ENCODE measurements at places on chromosomes 7 and 10.

GRCh38 chr7:20835111-20835750 lies 48.5 kb upstream of the SP8 start:
- DNase-seq = no peak

- DNase-seq = peak; percentile 80
Observed at GRCh38 chr10:102795453-102796406, 41.5 kb downstream of the CYP17A1 start.

DNA sequence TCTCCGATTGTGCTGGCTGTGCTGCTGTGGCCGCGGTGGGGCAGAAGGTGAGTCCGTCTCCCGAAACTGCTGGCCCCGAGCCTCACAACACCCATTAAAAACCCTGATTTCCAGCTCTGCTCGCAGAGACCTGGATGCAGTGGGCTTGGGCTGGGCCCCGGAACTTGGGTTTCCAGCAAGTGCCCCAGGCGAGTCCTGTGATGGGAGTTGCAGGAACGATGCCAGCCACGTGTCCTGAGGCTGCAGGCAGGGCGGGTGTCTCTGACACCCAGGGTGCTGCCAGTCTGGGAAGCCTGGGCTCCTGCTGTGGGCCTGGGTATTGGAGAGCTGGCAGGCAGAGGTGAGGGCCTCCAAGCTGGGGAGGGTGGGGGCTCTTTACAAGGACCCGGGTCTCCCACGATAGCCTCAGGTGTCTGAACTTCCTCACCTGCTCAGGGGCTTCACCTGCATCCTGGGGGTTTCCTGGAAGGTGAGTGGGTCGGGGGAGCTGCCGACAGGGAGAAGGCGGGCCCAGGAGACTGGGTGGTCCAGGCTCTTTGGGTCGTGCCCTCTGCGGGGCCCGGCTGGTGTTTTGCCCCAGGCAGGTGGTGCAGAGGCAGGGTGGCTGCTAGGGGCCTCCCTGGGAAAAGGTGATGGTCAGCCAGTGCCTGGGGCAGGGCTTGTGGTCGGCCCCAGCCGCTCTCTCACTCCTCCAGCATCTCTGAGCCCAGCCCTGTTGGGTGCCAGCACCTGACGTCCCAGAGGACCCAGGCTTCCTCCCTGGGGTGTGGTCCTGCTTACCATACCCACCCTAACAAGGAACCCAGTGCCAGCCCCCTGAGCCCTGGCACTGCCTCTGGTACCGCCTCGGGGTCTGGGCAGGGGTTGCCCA lies 180.3 kb downstream of the DNAJB6 start:
- no peak for DNase-seq

GRCh38 chr7:114759347-114760062 lies 162.4 kb upstream of the MDFIC start:
- DNase-seq = no peak

DNA sequence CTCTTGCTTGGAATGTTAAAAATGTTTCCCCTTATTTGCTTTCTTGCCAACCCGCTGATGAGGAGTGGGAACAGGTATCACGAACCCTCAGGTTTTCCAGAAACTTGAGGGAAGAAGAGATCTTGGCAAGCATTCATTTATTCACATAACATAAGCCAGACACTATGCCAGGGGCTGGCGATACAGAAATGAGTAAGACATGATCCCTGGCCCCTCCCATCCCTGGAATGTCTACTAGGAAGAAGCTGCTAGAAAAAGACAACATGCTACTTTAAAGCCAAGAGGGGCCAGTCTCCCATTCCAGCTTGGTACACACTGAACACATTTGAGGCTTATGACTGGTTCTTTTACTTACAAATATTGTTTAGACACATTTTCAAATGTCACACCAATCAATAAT lies 26.4 kb downstream of the SLC35B4 start:
- DNase-seq = no peak

- DNase-seq = no peak
Observed at GRCh38 chr7:6451224-6451705, 3.5 kb upstream of the DAGLB start.

DNA sequence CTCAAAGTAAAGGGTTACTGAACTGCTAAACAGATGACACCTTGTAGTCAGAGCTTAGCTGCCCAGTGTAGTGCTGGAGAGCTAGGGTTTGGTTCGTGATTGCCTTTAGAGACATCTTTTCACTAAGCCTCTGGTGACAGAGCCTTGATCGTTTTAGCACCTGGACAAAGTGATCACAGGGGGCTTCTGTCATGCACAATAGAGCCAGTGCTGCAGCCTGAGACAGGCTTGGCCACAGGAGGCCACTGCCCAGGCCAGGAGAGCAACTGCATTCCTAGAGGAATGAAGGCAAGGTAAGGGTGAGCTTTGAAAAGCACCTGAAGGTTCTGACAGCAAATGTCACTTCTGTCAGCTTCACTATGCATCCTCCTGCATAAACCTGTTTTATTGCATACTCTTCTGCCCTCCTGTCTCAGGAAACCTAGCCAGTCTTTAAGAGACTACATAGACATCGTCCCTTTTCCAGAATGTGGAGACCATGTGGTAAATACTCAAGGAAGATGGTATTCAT lies 122.9 kb downstream of the NPY start:
- no peak for DNase-seq

DNA sequence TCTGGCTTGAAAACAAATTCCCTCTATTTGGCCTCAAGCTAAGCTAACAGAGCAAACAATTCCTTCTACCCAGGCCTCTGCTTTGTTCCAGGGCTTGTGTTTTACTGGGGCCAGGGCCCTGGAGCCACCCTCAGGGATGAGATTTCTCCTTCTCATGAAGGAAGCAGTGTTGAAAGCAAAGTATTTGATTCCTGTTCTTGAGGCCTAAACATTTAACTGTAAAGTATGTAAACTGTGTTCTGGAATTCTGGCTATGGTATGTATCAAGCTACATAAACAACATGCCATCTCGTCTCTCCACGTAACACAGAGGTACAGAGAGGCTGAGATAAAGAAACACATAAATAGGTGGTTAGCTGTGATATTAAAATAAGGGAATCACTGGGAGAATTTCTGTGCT lies 81.8 kb downstream of the HERPUD2 start:
- DNase-seq = no peak

DNA sequence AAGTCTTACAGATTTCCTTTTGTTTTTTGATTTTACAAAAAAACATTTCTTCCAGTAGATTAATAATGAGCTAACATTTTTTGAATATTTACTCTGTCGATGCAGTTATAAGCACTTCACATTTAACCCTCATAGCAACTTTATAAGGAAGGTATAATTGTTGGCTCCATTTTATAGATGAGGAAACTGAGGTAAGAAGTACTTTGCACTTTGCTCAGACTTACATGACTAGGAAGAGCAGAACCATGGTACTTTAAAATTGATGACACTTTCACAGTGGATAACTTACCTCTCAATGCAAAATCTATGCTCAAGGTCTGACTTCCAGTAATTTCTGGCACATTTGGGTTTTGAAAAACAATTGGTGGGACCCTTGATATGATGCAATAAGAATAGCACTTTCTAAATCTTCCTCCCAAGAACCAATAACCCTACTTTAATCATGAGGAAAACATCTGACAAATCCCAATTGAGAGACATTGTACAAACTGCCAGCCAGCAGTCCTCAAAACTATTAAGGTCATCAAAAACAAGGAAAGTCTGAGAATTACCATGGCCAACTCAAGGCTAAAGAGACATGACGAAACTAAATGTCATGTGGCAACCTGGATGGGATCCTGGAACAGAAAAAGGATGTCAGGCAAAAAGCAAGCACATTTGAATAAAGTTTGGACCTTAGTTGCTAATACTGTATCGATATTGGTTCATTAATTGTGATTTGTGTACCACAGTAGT lies 72.6 kb downstream of the RALA start:
- DNase-seq = no peak

DNA sequence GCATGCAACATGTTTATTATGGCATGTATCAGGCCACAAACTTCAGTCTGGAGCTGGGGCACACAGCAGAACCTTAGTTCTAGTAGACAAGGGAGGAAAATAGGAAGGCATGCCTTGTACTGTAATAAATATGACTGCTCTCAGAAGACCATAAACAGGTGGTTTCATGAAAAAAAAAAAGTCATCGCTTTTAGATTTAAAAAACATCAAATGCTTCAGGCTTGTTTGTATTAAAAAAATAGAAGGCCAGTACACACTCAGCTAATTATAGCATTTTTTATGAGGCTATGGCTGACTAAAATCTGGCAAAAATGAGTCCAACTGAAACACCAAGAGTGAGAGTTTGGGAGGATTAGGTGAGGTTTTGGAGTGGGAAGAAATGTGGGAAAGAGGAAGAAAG lies 204.1 kb downstream of the JAZF1 start:
- no peak for DNase-seq

DNA sequence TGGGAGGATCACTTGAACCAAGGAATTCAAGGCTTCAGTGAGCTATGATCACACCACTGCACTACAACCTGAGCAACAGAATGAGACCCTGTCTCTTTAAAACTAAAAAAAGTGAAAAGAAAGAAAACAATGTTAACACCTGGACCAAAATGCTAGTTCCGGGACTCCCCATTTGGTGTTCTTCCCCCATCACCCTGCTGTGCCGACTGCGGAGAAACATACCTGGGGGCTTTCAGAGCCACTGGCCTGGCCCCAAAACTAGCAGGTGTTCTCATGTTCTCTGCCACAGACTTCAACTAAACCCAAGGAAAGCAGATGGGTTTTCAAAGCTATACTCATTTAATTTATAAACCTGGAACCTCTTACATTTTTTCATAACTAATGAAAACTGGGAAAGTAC lies 250.9 kb downstream of the KIAA1217 start:
- DNase-seq = no peak

- DNase-seq = no peak
Observed at GRCh38 chr7:50787825-50788224, 5.1 kb upstream of the GRB10 start.

- DNase-seq = no peak
Observed at GRCh38 chr7:92695308-92696261, 105.4 kb upstream of the FAM133B start.

- DNase-seq = no peak
Observed at GRCh38 chr10:20596065-20596755, 300.9 kb downstream of the NEBL start.

Data from MV-4-11 (cell line).